ENCODE measurements at places on chromosomes 2 and 18.
A peak's percentile ranks its signal among the peaks of the same experiment; 100 is the strongest.

GRCh38 chr2:157790780-157791179 is 85.3 kb downstream of the ACVR1 start:
- DNase-seq: no peak

- DNase-seq: no peak
These were observed 88.2 kb downstream of the GREB1L start for GRCh38 chr18:21330122-21330701.

DNA sequence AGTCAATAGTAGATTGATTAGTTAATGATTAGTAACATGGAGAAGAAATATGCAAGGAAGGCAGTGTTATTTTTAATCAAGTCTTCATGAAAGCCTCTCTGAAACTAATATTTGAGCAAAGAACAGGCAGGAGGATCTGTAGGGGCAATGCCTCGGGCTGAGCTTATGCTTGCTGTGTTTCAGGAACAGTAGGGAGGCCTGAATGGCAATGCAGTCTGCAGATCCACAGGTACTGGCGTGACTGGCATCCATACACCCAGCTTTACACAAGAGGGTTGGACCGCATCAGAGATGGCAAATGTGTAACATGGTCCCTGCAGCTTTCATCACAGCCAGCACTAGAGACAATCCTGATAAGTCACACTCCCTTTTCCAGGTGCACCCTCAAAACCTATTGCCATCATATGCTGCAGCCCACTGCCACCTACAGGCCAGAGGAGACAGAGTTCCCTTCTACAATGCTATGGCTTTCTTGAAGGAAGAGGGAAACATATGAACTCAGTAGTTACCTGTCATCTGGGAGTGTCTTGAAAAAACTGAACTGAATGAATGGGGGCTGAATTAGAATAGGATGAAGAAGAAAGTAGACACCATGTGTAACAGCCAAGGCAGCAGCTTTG is 582.4 kb upstream of the RAB6C start:
- DNase-seq: no peak

DNA sequence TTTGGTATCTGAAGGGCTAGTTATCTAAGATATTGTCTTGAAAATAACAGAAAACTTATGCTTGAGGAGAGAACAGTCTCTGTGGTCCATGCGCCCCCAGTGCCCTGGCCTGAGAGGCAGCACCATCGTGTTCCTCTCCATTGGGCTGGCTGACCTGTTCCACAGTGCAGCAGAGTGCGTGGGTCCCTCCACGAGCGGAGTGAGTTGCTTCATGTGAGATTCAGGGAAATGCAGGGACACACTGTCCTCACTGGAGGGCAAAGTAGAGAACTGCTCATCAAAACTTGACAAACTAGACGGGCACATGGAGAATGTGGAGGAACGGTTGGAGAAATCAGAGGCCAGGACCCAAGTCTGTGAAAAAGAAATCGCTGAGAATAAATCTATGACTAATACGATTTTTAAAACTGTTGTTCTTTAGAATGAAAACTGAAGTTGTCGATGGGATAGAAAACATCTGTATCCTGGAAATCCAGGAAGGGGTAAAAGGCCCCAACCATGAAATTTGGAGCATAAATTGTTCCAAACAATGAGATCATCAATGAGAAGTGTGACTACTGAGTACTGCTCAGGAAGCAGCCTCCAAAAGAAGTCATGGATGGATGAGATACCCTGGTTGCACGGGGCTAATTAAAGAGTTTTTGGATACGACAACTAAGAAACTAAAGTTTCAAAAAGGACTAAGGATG is 58.1 kb downstream of the REV1 start:
- no peak for DNase-seq

DNA sequence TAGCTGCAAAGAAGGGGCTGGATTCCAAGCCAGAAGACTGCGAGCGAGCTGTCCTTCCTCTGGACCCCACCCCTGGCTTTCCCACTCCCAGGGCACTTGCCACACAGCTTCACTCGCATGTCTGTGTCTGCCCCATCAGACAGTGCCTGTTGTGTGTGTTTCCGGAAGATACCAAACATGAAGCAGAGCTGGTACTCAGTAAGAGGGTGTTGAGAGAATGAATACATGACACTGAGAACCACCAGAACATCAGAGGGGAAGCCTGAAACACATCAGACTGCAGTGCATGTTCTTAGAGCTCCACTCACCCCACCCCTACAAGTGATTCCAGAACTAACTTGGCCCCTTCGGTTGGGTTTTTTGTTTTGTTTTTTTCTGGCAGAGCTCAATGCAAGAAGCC is 181.5 kb downstream of the TTC32 start:
- DNase-seq: peak; percentile 27

- peak; percentile 94 for DNase-seq
These were observed 98.9 kb upstream of the LGALSL start for GRCh38 chr2:64354857-64355680.

GRCh38 chr2:196696423-196697079 is 57.0 kb downstream of the CCDC150 start:
- no peak for DNase-seq

GRCh38 chr2:78870343-78870967 is 155.0 kb upstream of the REG3G start:
- DNase-seq: no peak

GRCh38 chr2:30331038-30331437 is 99.7 kb downstream of the LBH start:
- no peak for DNase-seq

GRCh38 chr2:231765496-231765929 is 15.6 kb downstream of the PDE6D start:
- DNase-seq: no peak

DNA sequence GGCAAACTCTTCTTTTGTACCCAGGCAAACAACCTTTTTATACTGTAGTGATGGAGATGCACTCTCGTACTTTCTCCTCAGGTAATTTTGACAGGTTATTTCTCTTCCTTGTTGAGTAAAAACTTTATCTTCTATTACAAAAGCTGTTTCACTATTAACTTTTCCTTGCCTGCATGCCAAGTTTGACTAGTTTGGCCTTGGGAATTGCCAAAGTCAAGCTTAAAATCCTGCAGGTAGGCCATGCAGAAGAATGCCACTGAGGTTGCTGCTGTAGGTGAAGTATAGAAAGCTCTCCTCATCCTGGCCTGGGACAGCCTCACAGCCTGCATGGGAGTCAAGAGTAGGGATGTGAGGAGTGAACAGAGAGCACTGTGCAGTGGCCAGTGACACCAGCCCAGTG is 1293.5 kb upstream of the CHAC2 start:
- DNase-seq: no peak

DNA sequence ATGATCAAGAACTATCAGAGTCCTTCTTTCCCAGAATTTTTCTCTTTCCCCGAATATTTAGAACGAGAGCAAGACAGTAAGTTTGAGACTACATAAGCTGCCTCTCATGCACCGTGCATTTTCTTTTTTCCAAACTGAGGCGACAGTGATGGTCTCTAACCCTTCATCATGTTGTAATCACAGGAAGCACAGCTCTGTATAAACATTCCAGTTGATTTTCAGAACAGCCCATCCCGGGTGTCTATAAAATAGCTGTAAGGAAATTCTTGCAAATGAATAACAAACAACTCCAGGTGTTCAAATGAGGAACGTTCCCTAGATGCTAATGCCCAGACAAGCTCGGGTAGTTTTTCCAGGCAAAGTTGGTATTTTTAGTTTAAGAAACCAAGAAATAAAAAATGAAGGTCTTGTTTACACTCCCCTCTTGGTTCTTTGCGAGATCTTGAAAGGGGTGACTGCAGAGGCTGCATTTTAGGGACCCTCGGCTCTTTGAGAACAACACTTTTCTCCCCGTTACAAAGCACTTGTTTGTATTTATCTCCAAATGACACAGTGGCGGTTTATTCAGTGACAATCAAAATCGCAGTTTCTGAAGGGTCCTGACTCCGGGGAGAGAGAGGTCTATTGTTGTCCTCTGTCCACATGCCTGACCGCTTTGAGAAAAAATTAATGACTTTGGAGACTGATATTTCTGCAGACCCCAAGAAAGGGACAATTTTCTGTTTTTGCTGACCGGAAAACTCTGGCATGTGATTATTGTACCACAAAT is 101.1 kb upstream of the NCK2 start:
- no peak for DNase-seq

- no peak for DNase-seq
These were observed 113.7 kb downstream of the XRCC5 start for GRCh38 chr2:216222650-216223352.

DNA sequence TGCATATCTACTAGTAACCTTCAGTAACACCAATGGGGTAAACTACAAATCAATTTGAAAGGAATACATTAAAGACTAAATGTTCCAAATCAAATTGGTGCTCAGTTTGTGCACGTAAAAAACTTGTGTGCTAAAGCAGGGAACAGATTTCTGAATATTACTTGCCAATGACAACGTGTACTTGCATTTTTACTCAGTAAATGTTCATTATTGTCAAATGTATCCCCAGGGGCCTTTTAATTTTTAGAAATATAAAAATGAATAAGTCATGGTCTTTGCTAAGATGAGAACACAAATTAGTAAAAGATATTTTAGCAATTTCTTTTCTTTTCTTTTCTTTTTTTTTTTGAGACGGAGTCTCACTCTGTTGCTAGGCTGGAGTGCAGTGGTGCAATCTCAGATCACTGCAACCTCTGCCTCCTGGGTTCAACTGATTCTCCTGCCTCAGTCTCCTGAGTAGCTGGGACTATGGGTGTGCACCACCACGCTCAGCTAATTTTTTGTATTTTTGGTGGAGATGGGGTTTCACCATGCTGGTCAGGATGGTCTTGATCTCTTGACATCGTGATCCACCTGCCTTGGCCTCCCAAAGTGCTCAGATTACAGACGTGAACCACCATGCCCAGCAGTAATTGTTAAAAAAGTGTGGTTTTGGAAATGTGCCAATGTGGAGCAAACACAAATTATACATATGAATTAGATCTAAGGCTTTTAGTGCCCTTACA is 52.6 kb downstream of the PMAIP1 start:
- no peak for DNase-seq

GRCh38 chr2:236525411-236525997 is 44.1 kb upstream of the ACKR3 start:
- DNase-seq: no peak

DNA sequence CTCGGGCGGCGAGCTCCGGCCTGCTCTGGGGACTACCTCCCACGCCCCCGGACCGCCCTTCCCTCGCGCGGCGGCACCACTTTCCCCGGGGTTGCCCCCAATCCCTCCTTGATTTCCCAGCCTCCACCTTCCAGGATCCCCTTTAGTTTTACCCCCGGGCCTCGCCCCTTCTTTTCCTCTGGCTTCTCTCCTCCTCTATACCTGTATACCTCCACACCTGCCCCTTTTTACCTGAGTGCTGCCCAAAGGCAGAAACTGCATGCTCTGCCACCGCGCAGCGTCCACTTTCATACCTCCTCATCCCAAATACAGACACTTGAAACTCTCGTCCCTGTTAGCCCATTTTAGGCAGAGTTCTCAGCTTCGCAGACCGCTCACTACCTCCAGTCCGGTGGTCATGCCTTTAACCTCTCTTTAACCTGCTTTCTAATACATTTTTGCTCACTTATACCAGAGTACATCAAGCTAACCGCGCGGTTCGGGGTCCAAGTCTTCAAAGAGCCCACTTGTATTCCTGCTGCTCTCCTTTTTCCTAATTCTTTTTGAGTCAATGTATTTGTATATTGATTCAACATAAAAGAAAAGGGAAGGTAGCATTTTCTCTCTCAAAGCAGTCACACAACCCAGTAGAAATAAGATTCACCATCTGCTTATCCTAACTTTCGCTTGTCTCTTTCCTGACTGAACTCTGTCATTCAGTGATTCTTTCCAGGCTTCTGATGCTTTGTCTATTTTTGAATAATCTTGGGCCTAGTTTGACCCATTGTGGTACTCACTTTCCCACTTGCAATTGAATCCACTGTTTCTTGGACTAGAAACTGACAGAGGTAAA is 901 bp downstream of the SPOPL start:
- DNase-seq: no peak

GRCh38 chr18:77208964-77209363 is 40.7 kb upstream of the GALR1 start:
- no peak for DNase-seq

- no peak for DNase-seq
These were observed 326.7 kb downstream of the DPP10 start for GRCh38 chr2:114769110-114769509.

GRCh38 chr2:106012001-106012590 is 182.0 kb downstream of the UXS1 start:
- no peak for DNase-seq

DNA sequence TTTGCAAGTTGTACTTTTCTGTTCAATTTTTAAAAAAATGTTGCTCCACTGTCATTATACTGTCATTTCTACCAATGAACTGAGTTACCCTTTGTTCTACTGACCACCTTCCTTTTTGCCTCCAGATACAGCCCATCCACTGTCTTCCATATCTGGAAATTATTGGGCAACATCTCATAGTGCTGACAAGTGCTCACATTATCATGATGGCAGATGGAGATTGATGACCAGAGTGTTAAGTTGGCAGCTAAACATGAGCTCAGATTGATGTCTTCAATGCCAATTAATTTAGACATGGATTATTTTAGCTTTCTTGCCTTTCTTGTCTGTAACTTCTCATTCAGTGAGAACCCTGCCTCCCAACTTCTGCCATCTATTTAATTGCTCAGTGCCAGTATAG is 76.6 kb downstream of the KIAA1328 start:
- no peak for DNase-seq

GRCh38 chr2:171347591-171348032 is 86.2 kb downstream of the METTL8 start:
- no peak for DNase-seq

DNA sequence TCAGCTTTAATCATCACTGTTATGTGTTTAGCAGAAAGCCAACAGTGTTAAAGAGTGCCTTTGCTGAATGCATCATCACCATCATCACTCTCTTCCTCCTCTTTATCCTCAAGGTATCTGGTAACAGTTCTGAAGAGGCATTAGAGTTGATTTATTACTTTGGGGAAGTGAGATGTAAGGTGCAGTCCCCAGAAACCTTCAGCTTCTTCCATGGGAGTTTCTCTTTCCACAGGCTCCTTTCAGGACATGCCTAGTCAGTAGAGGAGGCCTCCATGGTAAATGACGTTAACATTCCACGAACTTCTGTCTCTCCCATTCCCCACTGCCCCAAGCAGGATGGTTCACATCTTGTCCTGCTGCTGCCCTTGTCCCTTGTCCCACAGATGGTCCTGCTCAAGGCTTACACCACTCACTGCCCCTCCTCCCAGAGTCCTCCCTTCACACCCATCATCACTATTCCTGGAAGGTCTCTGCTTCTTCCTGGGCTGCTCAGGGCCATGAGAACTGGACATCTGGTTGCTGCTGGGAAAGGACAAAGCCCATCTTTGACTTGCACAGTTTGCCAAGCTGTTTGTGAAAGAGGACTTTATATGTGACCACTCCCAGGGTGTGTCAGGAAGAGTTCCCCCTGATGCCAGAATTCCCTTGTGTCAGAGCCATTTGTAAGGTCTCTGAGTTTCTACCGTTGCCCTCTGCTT is 5.3 kb upstream of the REG1A start:
- DNase-seq: no peak

Data from CMK (cell line).